ENCODE measurements at places on chromosomes 12 and 14.

GRCh38 chr14:55133416-55133815 lies 4.4 kb downstream of the LGALS3 start:
- no peak for DNase-seq

- no peak for DNase-seq
These were observed 7.3 kb upstream of the FIGNL2 start for GRCh38 chr12:51855586-51856428.

- DNase-seq, result no peak
These were observed at the start of gene TMEM119 for GRCh38 chr12:108597559-108598471. TMEM119 (minus strand) TSS chr12:108598084; CDS start chr12:108592383, 5,701 bp downstream.

DNA sequence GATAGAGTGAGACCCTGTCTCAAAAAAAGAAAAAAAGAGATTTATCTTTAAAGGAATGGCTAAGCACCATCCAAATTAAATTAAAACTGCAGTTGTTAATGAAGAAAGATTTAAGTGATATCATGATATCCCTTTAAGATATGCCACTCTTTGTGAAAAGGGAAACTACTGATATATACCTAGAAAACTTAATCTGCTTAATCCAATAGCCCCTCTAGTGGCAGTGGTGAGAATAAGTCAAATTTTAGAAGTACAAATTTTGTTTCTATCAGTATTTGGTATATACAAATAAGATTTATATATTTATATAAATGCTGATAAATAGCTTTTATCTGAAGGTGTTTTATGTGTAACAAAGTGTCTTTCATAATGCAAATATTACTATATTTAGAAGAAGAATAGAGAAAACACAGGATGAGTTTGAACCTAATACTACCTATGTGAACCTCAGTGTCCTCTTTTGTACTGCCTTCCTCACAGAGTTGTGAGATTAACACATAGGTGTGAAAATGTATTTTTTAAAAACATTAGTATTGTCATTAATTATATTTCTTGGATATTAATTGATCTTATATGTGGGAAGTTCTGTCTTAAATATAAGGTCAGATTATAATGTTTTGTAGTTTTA lies 51.4 kb upstream of the GARIN2 start:
- no peak for DNase-seq

- DNase-seq, result no peak
These were observed 79.6 kb downstream of the VRK1 start for GRCh38 chr14:96876747-96877146.

Data from liver (tissue), 10 donors.